CD14-positive monocyte (primary cell): ENCODE measurements at places on chromosomes 2 and 18.

GRCh38 chr2:116952254-116952653 lies 862.2 kb upstream of the DDX18 start:
- no peak for DNase-seq

DNA sequence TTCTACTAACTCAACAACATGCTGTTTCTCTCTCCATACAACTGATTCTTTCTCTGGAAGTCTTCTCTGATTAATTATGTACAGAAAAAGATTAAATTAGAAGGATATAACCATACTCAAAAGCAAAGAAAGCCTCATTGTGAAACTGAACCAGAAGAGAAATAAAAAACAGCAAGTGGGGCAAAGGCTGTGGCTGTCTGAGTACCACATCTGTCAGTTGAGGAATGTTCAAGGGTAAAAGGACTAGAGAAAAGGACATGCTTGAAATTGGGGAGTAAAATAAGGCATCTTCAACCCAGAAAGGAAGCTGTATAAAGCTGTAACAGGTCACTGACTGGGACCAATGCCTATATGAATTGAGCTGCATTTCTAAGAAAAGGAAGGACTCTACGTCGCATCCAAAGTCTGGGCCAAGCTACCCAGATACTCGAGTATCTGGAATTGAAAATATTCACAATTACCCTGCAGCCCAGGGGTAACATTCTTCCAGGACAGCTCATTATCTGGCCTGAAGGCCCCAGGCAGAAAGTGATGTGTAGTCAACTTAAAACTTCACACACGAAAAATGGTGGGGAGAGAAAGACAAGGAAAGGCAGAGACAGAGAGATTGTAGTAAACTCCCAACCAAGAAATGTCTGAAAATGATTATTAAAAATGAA lies 356.0 kb upstream of the GALNT5 start:
- DNase-seq = no peak

DNA sequence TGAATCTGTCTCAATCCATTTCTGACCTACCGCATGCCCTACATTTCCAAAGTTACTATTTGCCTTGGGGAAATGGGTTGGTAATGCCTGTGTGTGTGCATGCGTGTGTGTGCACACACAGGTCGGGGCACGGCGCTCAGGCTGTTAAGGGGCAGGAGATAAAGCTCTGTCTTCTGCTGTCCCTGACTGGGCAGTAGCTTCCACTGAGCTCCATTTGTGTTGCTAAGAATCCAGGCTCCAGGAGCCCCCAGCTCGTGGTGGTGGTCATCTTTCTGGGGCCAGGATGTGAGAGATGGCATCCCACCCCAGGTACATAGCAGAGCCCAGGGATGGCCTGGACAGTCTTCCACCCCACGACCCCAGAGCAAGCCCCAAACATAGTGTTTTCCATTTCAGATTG lies 66.7 kb upstream of the HS6ST1 start:
- no peak for DNase-seq

- no peak for DNase-seq
Observed at GRCh38 chr2:220276741-220277444, 649.5 kb downstream of the SLC4A3 start.

- DNase-seq = no peak
Observed at GRCh38 chr2:23664066-23664788, 262.7 kb downstream of the ATAD2B start.

DNA sequence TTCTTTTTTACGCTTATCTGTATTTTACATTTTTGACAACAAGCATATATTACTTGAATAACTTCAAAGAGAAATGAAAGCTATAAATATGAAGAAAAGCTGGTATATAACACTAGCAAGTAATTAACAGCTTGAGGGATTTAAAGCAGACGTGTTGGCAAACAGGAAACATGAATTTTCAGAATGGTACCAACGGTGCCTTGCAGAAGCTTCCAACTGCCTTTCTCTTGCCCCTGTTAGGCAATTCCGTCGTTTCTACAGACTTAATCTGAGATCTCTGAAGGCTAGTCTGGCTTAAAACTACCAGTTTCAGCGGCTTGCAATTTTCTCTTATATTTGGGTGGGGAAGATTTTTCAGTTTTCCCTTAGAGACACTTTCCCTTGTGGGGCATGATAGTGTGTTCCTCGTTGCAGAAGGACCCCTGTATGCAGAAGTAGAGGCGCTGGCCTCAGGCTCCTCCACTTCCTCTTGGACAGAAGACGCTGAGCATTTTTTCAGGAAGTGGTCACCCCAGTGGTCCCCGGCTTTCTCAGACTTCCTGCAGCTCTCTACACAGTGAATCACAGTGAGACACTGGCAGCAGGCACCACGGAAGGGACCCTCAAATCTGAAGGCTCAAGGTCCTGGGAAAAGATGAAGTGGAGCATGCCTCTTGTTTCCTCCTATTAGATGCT lies 56.2 kb upstream of the SLC16A14 start:
- peak; percentile 85 for DNase-seq

GRCh38 chr2:19659024-19659792 lies 242.6 kb downstream of the TTC32 start:
- no peak for DNase-seq

- no peak for DNase-seq
Observed at GRCh38 chr2:182821182-182821581, 45.3 kb downstream of the FRZB start.

DNA sequence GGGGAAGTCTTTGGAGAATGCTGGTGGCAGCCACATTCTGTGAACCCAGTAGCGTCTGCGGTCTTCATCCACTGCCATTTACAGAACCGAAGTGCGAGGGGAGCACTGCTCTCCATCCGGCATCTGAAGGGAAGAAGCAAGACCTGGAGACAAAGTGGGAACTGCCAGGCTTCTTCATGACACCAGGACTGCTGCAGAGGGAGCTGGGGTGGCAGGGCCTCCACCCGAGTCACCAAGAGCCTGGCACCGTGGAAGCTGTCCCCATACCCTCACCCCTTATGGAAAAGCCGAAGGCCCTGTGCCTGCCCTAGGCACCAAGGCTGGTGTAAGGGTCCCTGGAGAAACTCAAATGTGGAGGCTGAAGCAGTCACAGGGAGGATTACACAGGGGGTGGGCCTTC lies 79.8 kb downstream of the CIB4 start:
- no peak for DNase-seq

- DNase-seq = no peak
Observed at GRCh38 chr2:181070119-181070835, 89.9 kb downstream of the UBE2E3 start.

- DNase-seq = no peak
Observed at GRCh38 chr2:69514406-69514805, 77.2 kb upstream of the NFU1 start.

DNA sequence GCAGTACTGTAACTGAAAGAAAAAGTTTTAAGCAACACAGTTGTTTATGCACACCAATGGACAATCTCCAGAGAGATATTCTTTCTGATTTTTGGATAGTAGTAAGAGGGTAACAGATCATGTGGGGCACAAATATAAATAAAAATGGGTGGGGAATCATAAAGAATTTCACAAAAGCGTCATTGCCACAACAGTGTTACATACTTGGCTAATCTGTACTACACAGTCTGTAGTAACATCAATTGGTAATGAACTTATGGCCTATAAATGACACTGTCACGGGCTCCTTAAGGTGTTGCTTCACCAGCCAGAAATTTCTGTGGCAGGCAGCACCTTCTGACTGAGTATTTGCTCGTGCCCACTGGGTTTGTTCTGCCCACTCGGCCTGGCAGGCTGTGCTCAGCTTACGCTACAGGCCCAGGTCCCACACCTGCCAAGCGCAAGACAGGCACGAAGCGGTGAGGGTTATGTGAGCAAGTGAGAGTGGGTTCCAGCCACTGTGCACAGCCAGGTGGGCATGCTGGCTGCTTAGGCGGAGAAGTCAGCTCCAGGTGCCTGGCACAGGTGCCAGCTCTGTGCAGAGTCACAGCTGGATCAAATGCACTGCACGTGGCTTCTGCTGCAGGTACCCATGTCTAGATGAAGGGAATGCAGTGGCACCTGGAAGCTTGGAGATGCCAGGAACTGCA lies 532.5 kb upstream of the SLC39A10 start:
- DNase-seq = no peak

GRCh38 chr2:26316845-26317244 lies 29.1 kb upstream of the SELENOI start:
- no peak for DNase-seq

- no peak for DNase-seq
Observed at GRCh38 chr2:202185156-202185555, 53.2 kb downstream of the SUMO1 start.

DNA sequence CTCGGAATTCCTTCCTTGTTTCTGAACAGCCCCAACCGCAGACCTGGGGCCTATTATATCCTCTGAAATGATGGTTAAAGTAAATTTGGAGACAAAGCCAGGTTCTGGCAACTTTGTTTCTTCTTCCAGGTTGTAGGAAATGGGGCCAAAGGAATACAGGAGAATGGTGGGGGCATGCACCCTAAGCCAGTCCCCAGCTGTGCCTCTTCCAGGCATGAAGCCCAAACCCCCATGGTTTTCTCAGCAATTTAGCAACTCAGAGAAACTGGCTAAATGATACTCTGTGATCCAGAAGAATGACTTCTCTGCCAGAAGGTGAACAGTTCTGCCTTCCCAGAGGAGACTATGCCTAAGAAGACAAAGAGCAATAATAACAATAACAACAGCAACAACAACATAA lies 635.0 kb upstream of the FANCL start:
- DNase-seq = no peak

- no peak for DNase-seq
Observed at GRCh38 chr2:189951791-189952535, 110.6 kb downstream of the MSTN start.

DNA sequence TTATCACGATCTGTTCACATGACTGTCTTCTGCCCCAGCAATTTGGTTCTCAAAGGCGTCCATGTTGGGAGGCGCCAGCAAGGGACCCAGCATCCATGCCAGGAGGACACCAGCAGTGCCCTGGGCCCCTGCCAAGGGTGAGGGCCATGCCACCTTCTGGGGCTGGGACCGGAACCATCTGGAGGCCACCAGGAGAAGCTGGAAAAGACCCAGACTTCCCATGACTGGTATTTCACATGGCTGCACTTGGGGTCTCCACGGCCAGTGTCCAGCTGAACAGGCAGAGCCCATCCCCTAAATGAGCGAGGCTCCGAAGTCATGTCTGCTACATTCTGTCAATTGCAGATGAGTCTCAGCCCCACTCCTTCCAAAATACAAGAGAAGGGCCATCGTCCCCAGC lies 306.8 kb upstream of the HS6ST1 start:
- no peak for DNase-seq

- DNase-seq = no peak
Observed at GRCh38 chr18:48800876-48801727, 149.7 kb downstream of the SMAD7 start.

- DNase-seq = no peak
Observed at GRCh38 chr2:27717070-27717795, 53.5 kb downstream of the SLC4A1AP start.

DNA sequence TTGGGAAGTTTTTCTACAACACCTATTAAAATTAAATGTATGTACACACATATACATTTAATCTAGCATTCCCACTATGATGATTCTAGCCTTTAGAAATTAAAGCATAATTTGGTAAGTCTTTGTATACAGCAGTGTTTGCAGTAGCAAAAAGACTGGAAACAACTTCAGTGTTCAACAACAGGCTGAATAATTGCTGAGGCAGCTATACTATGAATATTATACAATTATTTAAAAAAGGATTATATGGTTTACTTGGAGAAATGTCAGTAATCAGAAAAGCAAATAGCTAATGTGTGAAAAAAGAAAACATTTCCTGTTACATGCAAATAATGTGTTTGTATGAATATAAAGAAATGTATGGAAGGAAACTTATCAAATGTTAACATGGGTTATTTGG lies 1.4 kb upstream of the ZNF638 start:
- no peak for DNase-seq

GRCh38 chr18:55416791-55417190 lies 171.2 kb downstream of the TCF4 start:
- DNase-seq = no peak

GRCh38 chr2:85853499-85854165 lies 35.2 kb downstream of the ST3GAL5 start:
- DNase-seq = peak; percentile 41

DNA sequence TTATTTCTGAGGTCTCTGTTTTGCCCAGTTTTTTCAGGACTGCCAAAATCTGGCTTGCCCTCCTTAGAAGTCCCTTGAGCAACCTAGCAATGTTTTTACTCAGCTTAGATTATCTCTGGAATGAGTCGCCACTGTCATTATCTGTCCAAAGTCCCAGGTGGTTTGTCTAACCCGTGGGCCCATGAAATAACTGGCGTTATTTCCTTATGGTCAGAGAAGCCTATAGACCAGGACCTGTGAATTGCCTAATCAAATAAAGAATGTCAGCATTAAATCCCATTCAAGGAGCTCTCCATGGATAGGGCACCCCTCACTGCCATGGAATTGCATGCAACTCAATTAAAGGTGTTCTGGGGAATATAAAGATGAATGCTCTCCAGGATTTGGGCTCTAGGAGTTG lies 373.9 kb downstream of the SETBP1 start:
- DNase-seq = no peak

GRCh38 chr2:128306931-128307460 lies 11.7 kb downstream of the HS6ST1 start:
- DNase-seq = no peak

GRCh38 chr2:171420728-171421563 lies 12.8 kb downstream of the METTL8 start:
- DNase-seq = no peak

DNA sequence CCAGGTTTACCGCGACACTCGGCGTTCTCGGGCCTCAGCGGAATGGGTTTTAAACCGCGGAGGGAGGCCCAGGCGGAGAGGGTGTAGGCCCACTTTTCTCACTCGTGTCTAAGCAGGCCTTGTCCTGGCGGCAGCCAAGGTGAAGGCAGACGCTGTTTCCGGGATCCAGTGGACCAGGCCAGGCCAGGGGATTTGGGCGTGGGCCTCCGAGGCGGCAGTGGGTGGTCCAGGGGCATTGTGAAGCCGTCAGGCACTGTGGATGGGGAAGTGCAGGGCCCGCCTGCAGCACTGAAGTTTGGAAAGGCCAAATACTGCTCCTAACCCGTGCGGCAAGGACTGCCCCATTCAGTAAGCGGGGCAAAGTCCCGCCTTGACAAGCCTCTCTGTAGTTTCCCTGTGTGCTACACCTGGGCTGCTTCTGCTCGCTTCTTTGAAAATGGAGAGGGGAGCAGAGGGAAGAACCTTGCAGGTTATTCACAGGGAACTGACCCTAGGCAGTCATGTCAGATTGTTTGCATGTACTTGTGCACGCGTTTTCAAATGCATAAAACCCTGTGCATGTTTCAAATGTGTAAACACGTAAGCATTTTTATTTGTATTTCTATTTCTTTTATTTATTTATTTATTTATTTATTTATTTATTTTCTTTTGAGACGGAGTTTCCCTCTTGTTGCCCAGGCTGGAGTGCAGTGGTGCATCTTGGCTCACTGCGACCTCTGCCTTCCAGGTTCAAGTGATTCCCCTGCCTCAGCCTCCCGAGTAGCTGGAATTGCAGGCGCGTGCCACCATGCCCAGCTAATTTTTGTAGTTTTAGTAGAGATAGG lies 7.5 kb upstream of the DLX2 start:
- no peak for DNase-seq

DNA sequence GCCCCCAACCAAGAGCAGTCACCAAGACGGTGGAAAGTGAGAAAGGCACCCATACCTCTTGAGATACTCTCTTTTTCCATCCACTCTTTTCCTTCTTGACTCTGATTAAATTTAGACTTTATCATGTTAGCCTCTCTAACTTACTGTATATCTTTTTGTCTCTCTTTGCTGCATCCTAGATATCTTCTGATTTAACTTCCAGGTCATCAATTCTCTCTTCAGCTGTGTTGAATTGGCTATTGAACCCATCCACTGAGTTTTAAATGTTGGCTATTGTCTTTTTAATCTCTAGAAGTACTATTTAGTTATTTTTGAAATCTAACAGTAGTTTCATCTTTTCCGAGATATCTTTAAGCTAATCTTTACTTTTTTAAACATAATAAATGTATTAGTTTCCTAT lies 78.3 kb upstream of the MBOAT2 start:
- DNase-seq = no peak
